ENCODE measurements at places on chromosomes 7 and 10.
A peak's percentile ranks its signal among the peaks of the same experiment; 100 is the strongest.

DNA sequence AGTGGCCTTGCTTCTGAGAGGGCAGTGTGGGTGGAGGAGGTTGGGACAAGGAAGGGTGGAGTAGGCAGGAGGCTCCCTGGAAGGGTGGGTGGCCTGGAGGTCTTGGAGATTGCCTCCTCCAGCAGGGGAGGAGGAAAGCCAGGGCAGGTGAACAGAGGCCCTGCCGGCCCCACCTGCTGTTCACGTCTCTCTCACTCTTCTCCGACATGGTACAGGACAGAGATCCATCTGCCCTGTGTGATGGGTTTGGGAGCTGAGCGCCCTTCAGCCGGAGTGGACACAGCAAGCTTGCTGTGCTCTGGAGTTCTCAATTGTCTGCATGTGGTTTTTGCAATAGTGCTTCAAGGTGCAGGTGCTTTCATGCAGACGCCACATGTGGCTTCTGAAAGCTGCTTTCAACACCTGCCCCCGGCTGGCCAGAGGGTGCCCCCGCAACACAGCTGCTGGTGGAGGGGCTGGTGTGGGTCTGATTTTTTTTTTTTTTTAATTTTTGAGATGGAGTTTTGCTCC lies 82.8 kb upstream of the GNA12 start:
- DNase-seq = no peak

DNA sequence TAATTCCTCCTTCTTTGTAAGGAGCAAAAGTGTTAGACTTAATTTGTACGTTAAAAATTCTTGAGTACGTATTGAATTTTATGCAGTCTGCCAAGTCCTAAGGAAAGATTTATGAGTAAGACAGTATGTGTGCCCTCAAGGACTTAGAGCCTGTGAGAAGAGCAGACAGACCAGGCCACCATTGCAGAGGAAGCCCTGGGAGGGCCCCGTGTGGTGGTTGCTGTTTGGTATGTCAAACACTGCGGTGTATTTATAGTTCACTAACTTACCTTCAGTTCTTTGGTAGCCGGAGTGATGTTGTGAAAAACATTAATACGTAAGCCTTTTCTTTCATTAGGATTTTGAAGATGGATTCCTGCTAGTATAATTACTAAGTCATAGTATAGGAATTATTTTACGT lies 82.9 kb downstream of the GALNT11 start:
- no peak for DNase-seq

- DNase-seq = no peak
Measured at GRCh38 chr10:58081353-58081752, 186.3 kb downstream of the IPMK start.

DNA sequence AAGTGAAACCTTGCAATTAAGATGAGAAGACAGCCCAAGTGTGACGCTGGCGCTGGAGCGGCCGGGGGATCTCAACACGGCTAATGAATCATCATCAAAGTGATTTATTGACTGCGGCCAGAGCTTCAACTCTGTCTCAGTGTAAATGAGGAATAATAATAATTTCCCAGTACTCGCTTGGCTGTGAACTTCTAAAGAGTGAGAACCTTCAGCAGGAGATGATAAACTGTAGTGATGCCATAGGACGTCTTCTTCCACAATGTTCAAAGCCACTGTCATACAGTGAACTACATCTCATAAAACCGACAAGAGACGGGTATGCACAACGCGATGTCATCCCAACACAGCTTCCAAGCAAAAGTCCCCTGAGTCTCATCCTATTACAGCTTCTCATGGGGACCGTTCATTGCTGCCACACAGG lies 123.6 kb upstream of the NOBOX start:
- no peak for DNase-seq

GRCh38 chr7:130721486-130722277 lies 12.3 kb downstream of the KLF14 start:
- DNase-seq = no peak

DNA sequence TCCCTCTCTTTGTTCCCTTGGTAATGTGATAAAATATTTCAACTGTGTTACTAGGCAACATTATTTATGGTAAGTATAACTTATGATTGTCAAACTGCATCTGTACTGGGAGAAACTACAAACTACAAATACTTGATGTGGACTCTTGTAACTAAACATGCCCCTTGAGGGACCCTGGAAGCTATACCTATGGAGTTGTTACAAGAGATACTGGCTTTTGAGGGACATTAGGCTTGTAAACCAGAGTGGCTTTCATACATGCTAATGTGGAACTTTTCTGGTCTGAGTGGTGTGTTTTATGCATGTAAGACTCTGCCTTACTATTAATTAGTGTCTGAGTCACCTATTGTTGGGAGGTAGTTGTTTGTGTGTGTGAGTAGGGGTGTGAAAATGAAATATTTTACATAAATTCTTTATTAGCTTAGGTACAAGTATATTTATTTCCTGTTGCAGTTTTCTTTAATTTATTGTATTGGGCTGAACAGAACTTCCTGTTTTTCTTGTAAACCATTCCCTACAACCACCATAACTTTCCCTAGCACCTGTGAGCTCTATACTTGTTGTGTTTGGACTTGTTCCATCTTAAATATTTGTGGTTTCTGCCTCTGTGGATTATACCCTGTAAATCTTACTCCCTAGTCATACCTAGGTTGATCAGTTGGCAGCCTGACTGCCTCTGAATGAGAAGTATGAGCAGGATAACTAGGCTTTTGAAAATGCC lies 49.8 kb downstream of the STK31 start:
- no peak for DNase-seq

DNA sequence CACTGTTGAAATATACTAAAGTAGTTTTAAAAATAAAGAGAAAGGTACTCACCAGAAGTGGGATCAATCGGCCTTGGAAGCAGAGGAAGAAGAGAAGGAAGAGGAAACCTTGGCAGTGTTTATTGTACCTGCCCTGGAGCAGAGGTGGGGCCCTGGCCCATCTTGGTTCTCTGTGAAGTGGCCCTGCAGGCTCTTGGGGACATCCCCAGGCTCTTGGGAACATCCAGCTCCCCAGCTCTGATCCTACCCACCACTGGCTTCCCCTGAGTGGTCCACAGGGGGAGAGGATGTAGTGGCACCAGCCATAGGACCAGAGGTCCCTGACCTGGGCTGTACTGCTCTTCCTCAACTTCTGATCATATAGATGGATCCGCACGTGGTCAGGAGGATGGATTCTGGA lies 22.3 kb upstream of the RET start:
- DNase-seq = no peak

DNA sequence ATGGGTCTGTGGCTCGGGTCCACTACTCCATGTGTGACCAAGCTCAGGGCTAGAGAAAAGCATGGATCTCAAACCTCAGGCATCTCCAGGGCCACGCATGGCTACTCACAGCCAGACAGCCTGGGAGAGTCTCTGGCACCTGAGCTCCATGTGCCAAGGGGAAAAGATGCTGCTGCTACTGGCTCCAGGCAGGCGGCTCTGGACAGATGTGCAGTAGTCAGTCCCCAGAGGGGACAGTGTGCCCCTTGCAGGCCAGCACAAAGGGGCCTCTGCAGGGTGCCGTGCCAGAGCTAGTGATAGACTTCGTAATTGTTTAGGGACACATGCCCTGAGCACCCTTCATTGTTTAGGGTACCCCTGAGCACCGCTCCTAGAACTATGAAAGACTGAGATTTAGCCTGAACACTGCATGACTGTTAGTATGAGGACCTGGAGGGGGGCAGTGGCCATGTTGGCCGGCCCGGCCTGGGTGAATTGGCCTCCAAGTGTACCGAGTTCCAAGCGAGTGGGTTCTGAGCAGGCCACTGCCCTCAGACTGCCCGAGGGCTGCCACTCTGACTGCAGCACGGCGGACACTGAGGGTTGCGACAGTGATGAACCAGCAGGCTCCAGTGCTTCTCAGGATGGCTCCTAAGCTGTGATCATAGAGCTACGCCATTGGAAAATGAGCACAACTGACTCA lies 80.7 kb downstream of the TCERG1L start:
- no peak for DNase-seq

GRCh38 chr7:2112261-2113198 lies 120.2 kb downstream of the MAD1L1 start:
- DNase-seq = no peak

DNA sequence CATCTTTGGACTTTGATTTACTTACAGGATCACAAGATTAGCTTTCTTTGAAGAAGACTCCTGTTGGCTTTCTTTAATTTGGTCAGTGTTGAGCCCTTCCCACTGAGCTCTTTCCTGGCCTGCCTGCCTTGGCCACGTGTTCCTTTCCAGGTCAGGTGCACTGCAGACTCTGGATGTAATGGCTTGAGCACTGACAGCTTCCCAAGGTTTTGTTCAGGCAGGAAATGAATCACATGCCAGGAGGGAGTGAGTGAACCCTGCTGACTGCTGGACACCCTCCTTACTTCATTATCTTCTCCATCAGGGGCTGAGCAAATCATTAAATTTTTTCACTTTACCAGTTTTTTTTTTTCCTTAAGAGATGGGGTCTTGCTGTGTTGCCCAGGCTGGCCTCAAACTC lies 29.8 kb downstream of the SNX10 start:
- DNase-seq = no peak

DNA sequence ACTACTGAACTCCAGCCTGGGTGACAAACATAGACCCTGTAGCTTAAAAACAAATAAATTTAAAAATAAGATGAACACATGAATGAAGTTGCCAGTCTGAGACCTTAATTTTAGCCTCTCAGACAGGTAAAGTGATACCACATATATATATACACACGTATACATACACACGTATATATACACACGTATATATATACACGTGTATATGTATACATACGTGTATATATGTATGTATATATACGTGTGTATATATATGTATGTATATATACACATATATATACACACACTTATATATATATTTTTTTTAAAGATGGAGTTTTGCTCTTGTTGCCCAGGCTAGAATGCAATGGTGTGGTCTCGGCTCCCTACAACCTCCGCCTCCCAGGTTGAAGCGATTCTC lies 62.7 kb downstream of the UBE2H start:
- no peak for DNase-seq

GRCh38 chr7:47578579-47579270 lies 3.2 kb downstream of the TNS3 start:
- DNase-seq = no peak

DNA sequence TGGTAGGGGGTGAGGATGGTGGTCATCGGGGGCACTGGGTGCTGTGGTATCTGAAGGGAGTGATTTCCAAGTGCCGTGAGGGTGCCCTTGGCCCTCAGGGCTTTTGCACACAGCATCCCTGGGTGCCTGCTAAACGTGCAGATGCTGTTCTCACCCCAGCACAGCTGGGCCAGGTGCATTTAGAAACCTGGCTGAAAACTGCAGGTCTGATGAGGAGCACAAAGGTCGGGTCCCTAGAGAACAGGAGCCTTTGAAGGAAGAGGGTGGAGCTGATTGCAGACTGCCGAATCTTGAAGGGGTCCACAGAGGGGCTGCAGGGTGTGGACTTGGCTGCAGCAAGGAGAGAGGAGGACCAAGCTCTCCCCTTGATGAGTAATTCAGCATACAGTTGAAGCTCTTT lies 32.0 kb downstream of the ZMIZ1 start:
- no peak for DNase-seq

- no peak for DNase-seq
Measured at GRCh38 chr7:38283107-38283506, 9.7 kb upstream of the TARP start.

GRCh38 chr7:44329081-44329480 lies 3.7 kb upstream of the CAMK2B start:
- DNase-seq = no peak

DNA sequence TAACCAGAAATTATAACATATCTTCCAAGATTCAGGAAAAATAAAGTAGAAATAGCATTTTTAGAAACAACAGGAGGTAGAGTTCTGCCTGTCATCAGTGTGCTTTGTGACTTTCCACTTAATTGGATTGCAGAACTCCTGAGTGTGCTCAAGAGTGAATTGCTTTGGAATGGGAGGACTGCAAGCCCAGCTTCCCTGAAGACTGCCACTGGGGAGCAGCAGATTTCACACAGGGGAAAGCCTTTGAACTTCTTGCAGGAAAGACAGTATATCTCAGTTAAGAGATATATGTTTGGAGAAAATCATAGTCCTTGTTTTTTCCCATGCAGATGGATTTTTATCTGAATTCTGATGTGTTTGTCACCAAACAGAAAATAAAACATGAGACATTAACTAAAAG lies 124.5 kb downstream of the TMEM168 start:
- DNase-seq = no peak

DNA sequence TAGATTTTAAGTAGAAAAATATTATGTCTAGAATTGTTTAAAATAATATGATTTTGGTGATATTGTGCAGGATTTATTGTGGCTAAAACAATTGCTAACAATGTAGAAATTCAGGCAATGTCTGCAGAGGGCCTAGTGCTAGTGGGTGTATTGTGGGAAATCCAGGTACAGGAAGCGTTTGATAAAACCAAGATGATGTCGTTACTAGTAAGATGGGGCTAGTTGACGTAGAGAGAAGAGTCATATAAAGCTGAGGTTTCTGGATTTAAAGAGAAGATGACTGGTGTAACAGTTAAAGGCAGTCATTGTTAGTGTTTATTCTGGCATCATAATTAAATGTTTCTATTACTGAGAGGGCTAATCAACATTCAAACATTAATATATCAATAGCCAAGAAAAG lies 43.5 kb downstream of the ADK start:
- no peak for DNase-seq

DNA sequence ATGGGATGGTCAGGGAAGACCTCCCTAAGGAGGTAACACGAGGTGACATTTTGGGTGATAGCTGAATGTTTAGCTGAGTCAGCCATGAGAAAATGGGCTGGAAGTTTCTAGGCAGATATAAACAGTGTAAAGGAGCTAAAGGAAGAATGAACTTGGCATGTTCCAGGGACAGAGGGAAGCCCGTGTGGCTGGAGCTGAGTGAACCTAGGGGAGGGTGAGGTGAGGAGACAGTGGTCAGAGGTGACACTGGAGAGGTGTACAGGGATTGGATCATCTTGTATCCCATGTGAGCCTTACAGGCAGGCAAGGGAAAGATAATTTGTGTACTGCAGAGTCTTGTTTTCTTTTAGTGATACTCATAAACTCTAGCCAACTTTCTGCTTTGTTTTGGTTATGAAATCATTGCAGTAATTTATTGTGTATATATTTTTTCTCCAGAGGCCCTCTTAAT lies 1.8 kb downstream of the STARD3NL start:
- DNase-seq = no peak

DNA sequence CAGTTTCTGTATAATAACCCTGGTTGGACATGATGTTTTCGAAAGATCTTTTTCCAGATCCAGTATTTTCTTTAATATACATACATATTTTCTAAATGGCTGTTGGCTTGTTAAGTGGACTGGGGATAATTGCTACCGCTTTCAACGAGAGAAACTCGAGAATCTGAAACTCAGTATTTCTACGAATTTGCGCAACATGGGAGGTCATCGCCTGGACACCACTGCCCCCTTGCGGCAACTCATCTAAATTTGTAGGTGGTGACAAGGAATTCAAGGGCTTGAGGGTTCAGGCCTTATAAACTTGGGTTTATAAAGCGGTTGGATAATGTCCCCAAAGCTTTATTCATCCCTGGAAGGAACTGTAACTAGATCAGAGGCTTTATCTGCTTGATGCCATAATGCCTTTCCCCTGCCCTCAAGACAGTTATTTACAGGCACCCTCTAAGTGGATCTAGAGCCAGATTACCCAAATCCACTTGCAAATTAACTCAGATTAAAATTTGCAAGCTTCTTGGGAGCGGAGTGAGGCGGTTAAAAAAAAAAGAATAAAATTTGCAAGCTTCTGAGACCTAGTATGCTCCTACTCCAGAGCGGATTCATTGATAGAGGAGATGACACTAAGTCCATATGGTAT lies 21.3 kb upstream of the KCNK18 start:
- peak; percentile 58 for DNase-seq

GRCh38 chr7:113480537-113480936 lies 362.2 kb upstream of the SMIM30 start:
- DNase-seq = no peak

GRCh38 chr10:114395366-114396022 lies 8.8 kb downstream of the AFAP1L2 start:
- DNase-seq = no peak

GRCh38 chr7:79293655-79294142 lies 159.8 kb downstream of the MAGI2 start:
- no peak for DNase-seq
